Right renal pelvis (tissue), 4 donors: ENCODE measurements at places on chromosomes 16 and 17. TPM values are rescaled to one million over a fixed set of nuclear protein-coding genes. Genes with fewer than 3 reads are reported as not detected.

Gene MMP28
- polyA plus RNA-seq, result 1.6 TPM

Gene HSD17B2
- polyA plus RNA-seq, result 19.1 TPM

Gene HSD17B1
- polyA plus RNA-seq, result 4.8 TPM

Gene MT1M
- polyA plus RNA-seq, result 0.25 TPM

Gene TMEM106A
- 13.7 TPM for polyA plus RNA-seq

DNA sequence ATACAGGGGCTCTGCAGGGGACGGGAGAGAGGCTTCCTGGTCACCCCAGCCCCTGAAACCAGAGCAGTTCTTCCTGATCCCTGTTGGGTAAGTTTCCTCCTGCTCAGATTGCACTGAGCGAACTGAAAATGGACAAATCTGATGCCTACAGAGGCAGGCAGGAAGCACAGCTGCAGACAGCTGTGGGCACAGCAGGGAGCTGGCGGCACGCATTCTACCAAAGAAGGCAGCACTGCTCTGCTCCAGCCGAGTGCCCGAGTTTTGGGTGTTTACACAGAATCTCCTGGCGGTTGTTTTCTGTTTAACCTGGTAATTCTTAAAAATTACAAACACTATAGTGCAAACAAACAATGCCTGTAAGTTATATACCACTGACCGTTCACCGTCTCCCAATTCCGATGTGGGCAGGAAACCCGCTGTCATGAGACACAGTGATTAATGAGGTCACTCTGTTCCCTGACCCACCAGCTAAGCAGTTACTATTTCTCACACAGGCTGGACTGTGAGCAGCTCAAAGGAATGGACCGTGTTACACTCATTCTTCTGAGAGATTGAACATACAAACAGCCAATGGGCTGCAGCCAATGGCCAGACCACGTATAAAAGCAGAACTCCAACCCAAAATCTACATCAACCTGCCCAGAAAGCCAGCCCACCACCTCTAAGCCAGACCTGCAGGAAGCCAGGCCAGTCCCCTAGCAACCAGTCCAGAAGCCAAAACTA lies 25.5 kb downstream of the NSMCE1 start:
- DNase-seq, result no peak

GRCh38 chr16:57805176-57805575 lies 2.9 kb upstream of the KIFC3 start:
- no peak for DNase-seq

GRCh38 chr16:54373534-54374520 lies 87.2 kb upstream of the IRX3 start:
- no peak for DNase-seq

GRCh38 chr17:7613769-7614424 lies 800 bp downstream of the FXR2 start:
- no peak for DNase-seq

DNA sequence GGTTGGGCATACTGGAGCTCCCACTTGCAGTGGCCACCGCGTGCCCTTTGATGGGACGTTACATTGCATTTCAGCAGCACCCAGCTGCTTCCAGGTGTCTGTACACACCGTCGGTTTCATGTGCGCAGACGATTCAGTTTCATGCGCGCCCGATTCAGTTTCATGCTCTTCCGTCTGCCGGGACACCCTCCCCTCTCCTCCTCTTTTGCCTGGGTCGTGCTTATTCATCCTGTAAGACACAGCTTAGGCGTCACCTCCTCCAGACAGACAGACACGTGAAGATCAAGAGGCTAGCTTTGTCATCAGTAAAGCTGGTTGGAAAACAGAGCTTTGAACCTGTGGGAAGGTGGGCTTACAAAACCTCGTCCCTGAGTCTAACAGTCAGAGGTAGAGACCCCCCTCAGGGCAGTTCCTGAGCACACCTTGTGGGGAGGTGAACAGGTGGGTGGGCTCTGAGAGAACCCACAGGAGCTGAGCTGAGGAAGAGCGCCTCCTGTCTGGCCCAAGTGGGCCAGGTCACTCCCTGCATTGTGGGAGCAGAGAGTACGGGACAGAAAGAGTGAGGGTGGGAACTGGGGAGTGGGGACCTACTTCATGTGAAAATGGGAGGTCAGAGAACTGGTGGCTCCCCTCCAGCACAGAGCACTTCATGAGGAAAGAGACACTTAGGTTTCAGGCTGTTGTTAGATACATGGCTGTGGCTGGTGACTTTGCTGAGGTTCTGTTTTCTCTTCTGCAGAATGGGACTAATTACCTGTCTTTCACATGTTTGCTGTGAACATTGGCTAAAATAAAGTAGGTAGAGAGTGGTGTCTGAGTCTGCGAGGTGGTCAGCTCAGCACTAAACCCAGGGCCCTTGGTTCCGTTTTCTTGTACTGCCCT lies 122.1 kb downstream of the SNX29 start:
- no peak for DNase-seq

DNA sequence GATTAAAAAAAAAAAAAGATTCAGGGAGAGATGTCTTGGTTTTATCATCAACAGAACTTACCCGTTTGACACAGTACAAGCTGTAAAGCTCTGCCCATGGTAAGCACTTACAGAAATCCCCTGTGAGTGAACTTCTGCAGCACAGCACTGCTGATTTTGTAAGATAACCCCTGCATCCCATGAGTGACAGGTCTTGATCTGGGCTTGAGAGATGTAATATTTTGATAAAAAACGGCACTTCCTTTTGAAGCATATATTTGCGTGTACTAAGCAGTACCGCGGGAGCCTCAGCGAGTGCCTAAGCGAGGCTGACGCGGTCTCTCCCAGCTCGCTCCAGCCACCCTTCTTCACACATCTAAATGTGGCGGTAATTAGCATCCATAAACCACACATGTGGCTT lies 50.5 kb downstream of the IKZF3 start:
- DNase-seq, result no peak

- DNase-seq, result no peak
Measured at GRCh38 chr17:33745047-33745760, 452.1 kb upstream of the ASIC2 start.

GRCh38 chr17:17126131-17127110 lies 79.7 kb downstream of the PLD6 start:
- no peak for DNase-seq

DNA sequence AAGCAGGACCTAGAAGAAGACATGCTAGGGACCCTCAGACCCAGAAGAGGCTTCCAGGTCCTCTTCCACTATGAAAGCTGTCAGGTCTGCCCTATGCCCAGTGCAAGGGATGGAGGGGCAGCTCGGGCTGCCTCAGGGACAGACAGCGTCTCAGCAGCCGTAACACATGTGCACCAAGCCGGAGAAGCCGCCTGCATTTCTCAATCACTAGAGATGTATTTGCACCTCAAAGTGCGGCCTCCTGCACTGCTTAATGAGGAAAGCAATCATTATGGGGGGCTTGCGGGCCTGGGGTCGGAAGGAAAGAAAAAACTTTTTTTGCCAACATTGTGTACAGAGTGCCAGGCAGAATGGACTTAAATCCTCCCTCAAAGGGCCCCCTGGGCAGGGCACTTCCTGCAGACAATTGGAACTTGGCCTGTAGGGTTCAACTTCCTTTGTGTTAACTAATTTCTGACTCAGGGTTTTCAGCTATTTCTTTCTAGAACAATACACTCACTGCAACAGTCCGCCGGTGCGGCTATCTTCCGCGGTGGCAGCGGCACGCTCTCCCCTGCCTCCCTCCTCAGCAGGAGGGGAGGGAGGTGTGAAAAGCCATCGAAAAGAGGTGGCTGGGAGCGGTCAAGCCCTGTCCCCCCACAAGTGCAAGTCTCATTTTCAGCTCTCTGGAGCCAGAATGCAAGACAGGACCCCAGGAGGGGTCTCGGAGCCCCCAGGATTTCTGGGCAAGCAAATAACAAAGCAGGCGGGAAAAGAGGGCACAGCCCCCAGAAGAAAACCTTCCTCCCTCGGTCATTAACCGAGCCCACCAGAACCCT lies 101.2 kb downstream of the ZNF423 start:
- no peak for DNase-seq

- peak; percentile 52 for DNase-seq
Measured at GRCh38 chr17:45316434-45317110, at the start of gene MAP3K14. Gene MAP3K14, minus strand, starts transcription at chr17:45317020. Its CDS starts 26,275 bp downstream, at chr17:45290745.

DNA sequence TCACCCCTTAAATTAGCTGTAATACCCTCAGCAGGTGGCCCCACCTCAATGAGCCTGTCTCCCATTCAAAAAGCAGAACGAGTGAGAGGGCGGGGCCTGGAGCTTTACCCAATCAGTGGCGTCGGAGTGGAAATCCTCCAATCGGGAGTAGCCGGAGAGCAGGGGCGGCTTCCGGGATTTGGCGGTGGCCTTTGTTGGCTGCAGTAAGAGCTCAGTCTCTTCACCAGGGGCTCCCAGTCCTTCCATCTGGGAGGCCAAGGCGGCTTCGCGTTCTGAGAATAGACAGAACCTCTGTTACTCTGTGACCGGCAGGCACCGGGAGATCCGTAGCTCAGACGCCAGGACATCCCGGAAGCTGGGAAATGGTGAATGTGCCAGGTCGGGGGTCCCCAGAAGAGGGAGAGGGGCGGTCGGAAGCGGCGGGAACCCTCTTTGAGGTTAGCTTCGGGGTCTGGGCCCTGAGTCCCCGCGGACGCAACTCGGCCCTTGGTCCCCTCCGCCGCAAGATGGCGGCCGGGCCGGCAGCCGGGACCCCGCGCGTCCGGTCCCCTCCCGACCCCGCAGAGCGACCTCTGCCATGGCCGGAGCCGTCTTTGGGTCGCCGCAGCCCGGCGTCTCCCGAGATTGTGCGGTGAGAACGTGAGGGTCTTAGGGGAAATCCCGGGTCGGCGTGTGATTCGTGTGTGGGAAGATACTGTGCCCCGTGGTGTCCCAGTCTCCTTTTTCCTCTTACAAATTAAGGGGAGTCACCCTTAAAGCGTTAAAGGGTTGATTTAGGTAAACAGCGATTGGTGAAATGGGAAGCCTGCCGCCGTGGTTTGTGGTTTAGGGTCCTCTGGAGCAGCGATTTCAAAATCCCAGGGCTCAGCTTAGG lies 160.3 kb upstream of the ZNF267 start:
- peak; percentile 84 for DNase-seq

GRCh38 chr16:3264137-3265036 lies 8.0 kb upstream of the MEFV start:
- peak; percentile 95 for DNase-seq

- no peak for DNase-seq
Measured at GRCh38 chr16:71794018-71794417, 14.6 kb downstream of the AP1G1 start.

- no peak for DNase-seq
Measured at GRCh38 chr16:57623251-57624043, 5.0 kb upstream of the ADGRG1 start.

DNA sequence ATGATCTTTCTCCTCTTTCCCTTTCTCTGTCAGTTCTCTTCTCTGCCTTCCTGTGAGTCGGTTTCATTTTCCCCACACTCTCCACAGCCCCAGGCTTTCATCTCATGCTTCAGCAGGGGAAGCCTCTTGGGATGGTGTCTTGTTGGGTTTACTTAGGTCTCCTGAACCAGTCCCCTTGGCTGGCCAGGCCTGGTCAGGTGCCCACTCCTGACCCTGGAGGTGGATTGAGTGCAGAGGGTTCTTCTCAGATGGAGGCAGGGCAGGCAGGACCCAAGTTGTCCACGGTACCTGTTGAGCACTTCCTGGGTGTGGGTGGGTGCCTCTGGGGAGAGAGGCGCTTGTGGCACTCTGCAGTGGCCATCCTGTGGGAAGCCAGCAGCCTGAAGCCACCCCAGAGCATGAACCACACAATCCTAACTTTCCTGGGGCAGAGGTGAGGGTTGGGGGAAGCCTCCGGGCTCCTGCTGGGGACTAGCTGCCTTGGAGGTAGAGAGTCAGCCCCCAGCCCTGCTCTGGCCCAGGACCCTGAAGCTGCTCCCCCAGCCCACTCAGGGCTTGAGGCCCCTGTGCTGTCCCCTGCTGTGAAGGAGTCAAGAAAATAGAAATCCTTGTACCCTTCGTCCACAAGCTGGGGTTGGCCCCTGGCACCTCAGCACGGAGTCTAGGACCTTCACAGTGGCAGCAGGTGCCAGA lies 2.0 kb upstream of the RAP1GAP2 start:
- no peak for DNase-seq

GRCh38 chr17:1882836-1883235 lies 53.0 kb downstream of the RPA1 start:
- no peak for DNase-seq

- DNase-seq, result no peak
Measured at GRCh38 chr16:73152386-73153125, 104.6 kb upstream of the ZFHX3 start.

DNA sequence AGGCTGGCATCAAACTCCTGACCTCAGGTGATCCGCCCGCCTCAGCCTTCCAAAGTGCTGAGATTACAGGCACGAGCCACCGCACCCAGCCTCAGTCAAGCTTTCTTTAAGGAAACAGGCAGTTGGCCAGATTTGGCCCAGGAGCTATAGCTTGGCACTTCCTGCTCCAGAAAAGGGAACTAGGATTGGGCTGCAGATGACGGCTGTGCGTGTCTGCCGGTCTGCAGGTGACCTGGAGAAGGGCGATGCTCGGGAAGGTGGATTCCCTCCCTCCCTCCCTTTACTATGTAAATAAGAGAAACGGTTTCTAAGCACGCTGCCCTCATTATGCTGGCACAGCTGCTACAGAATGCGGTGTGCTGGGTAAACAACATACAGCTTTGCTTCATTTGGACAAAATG lies 215.9 kb downstream of the RPTOR start:
- DNase-seq, result no peak

GRCh38 chr17:39062846-39063680 lies 88.4 kb downstream of the PLXDC1 start:
- no peak for DNase-seq

DNA sequence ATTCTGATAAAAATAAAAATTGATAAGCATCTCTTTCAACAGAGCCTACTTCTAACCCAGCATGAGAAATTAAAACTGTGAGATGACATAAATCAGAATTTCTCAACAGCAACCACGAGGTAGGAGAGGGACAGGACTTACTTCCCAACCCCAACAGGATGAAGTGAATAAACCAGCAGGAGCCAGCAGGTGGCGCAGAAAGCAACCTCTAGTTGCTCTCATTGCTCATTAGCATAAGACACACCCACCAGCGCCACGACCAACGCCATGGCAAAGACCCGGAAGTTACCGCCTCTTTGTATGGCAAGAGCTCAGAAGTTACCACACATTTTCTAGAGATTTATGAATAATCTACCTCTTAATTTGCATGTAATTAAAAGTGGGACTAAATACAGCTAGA lies 189.4 kb upstream of the CDH8 start:
- no peak for DNase-seq

GRCh38 chr17:78746263-78746948 lies 35.7 kb downstream of the CYTH1 start:
- DNase-seq, result no peak

- DNase-seq, result no peak
Measured at GRCh38 chr16:48452991-48453760, 68.0 kb upstream of the SIAH1 start.

- DNase-seq, result no peak
Measured at GRCh38 chr16:52676959-52677358, 130.0 kb upstream of the TOX3 start.
